ENCODE measurements at places on chromosomes 3 and 15.

DNA sequence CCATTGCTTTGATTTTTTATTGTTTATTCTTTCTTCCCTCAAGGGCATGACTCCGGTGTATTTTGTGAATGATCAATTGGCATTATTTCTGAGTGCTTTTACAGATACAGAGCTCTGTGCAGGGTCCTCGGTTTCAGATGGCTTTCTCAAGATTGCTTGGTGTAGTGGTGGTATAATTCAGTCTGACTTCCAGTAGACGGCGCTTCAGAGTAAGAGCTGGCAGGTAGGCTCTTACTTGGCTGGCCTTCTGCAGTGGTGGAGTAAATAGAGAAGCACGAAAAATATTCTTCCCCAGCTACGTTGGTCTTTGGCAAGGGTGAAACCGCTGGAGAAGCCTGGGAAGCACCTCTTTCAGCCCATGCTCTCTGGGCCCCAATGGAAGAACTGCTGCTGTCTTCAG, 723.0 kb upstream of the BCHE start:
- no peak for DNase-seq

DNA sequence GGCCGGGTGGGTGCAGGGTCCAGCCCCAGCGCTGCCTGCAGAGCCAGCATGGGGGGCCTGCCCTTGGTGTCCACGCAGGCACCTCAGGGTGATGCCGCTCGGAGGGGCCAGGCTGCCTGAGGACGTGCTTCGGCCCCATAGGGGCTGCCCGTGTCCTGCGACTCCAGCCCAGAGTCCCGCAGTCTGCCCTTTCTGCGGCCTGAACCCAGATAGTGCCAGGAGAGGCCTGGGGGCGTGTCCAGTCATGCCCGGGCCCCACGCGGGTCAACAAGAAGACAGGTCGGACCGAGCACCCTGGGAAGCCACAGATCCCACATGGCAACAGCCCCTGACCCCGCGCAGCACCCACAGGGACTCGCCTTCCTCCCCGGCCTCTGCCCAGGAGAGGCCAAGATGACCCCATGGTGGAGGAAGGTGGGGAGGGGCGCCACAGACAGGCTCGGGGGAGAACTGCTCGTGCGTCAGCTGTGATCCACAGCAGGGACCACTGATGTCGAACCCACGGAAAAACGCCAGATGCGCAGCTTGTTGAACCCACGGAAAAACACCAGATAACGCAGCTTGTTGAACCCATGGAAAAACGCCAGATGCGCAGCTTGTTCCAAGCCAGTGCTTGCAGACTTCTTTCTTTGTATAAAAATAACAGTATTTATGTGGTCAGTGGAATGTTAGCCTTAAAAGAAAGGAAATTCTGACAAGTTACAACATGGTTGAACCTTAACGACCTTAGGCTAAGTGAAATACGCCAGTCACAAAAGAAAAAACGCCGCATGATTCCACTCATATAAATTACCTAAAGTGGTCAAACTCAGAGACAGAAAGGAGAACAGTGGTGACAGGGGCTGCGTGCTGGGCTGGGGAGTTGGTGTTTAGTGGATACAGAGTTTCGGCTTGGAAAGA, 28.5 kb downstream of the CYFIP1 start:
- DNase-seq, result no peak

- DNase-seq, result no peak
Measured at GRCh38 chr3:189836795-189837194, 205.6 kb downstream of the TP63 start.

- no peak for DNase-seq
Measured at GRCh38 chr3:140603766-140604165, 74.1 kb upstream of the TRIM42 start.

GRCh38 chr15:89018207-89018606, 70.0 kb upstream of the ABHD2 start:
- no peak for DNase-seq

GRCh38 chr3:106811376-106811775, 565.9 kb upstream of the CCDC54 start:
- no peak for DNase-seq

DNA sequence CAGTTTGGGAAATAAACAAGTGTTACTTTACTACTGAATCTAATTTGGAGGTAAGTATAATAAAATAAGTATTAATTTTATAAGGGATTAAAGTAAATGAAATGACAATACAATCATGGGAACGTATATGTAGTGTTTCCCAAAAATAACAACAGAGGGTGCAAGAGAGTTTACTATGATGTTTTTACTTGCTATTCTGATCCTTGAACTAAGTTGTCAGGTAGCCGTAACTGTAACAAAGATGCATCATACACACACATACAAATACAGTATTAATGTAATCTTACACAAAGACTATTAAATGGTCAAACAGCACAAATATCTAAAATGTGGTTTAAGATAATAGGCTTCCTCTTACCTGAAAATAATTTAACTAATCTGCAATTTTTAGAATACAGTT, 311.4 kb downstream of the TBC1D5 start:
- DNase-seq, result peak; percentile 30

DNA sequence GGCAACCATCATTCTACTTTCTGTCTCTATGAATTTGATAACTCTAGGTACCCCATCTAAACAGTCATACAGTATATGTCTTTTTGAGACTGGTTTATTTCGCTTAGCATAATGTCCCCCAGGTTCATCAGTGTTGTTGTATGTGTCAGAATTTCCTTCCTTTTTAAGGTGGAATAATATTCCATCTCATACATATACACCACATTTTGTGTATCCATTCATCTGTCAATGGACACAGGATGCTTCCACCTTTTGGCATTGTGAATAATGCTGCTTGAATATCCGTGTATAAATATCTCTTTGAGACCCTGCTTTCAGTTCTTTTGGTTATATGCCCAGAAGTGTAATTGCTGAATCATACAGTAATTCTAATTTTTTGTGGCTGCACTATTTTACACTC, 10.4 kb upstream of the ZFAND6 start:
- no peak for DNase-seq

DNA sequence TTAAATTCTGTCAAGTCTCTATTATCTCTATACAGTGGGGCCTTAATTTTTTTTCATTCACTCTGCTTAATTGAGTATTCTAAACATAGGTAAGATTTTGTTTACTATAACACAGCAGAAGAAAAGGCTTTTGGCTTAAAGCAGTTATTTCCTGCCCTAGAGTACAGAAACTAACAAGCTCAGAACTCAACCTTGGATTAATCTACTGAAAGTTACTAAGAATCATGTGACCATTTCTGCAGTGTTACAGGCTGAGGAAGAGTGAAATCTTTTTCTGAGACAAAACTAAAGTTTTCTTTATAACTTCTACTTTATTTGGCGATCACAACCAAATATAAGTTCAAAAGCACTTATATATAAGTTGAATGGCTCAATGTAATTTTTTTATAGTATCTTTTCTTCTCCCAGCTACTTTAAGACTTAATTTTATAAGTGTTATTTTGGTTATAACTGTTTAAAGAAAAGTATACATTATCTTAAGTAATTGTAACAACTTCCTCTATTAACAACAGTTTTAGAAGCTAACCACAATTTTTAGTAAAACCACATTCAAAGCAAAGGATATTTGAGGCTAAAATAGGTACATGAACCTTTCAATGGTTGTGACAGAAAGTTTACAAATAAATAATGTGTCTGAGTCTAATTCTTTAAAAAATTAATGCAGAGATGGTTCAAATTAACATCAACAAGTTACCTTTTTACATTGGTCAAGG, 240.6 kb upstream of the NAALADL2 start:
- DNase-seq, result peak; percentile 6

DNA sequence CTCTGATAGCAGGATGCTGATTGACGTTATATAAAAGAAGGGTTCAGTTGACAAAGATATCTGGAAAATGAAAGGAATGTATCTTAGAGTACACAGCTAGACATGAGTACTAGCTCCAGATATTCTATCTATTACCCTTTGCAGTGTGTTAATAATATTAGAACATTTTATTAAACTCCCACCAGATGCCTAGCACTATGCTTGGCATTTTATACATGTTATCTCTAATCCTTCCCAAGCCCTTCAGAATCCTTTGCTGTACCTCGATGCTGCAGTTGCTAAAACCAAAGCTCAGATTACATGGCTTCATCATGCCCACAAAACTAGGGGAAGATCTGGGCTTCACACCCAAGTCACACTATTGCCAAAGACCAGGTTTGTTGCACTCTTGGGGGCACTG, 350.1 kb upstream of the AZI2 start:
- no peak for DNase-seq

GRCh38 chr3:138434276-138434874, at the start of gene ESYT3:
ESYT3 (plus strand) TSS chr3:138434616; CDS start chr3:138434799, 183 bp downstream.
- DNase-seq, result peak; percentile 83

DNA sequence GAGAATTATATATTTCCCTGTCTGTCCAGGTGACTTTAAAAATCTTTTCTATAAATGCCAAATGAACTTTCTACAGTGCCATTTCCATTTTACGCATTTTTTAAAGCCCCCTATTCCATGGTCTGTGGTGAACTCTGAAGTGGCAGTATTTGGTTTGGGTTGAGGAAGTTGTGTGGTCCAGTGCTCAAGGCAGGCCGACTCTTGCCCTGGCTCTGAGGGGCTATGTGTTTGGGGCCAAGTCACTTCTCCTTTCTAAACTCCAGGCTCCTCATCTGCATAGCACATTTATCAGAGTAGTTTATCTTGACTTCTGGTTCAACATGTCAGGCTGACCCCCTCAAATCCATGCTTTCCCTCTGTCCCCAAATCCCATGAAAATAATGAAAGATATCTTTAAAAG, 14.1 kb downstream of the TTC21A start:
- DNase-seq, result no peak

DNA sequence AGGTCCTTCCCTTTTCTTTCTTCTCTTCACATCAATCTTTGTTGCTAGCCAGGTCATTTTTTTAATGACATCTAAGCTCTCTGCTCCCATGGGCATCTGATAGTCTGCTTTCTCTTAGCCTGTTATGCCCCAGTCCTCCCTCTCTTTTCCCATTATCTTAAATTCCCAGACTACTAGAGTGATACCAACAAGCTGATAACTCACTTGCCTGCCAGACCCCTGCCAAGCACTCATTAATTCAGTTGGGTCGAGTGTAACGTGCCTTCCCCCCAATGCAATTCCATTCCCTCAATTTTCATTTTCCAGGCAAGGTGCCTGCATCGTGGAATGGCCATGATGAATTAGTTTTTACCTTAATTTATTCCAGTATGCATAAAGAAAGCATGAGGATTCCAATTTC, 450.8 kb upstream of the ADAMTS9 start:
- DNase-seq, result no peak

- DNase-seq, result no peak
Measured at GRCh38 chr3:101204246-101204645, 116.1 kb downstream of the IMPG2 start.

DNA sequence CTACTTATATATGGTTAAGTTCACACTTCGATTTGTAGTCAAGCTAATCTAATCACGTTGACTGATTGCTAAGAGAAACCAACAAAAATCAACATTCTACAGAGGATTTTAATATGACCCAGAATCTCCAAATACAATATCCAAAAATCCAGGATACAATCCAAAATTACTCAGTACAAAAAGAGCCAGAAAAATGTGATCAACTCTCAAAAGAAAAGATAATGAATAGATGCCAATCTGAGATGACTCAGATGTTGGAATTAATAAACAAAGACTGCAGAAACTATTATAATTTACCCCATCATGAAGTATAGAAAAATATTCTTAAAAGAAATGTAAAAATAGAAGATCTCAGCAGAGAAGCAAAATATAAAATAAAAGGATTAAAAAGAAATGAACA, 22.3 kb downstream of the HACL1 start:
- no peak for DNase-seq

DNA sequence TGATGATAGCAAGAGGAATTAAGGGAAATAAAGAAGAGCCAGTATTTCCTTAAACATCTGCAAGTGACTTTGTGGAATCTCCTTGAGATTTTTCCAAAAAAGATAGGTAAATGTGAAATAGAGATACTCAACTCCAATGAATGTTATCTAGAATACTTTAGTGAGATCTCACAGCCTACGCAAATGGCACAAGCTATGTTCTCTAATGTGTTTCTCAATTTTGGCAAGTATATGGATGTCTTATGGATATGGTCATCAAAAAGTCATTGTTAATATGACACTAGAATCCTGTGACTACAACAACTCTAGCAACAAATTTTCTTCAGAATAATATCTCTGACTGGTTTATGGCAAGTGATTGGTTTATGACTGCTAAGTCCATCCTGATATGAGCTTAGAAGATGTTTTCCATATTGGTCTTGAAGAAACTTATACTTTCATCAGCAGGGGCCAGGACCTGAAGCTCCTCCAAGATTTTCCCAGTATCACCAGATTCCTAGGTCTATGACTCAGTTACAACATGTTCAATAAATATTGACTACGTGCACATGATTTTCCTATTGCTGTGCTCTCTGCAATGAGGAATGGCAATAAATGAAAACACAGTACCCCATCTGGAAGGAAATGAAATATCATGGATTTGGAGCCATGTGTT, 170.9 kb upstream of the THBS1 start:
- DNase-seq, result no peak

- DNase-seq, result peak; percentile 36
Measured at GRCh38 chr15:101148881-101149664, 102.8 kb downstream of the CHSY1 start.

- DNase-seq, result no peak
Measured at GRCh38 chr3:126295407-126295939, 61.7 kb downstream of the KLF15 start.

- DNase-seq, result no peak
Measured at GRCh38 chr3:135865085-135865484, 100.4 kb upstream of the PPP2R3A start.

- peak; percentile 56 for DNase-seq
Measured at GRCh38 chr15:50053055-50053856, 65.8 kb downstream of the ATP8B4 start.

DNA sequence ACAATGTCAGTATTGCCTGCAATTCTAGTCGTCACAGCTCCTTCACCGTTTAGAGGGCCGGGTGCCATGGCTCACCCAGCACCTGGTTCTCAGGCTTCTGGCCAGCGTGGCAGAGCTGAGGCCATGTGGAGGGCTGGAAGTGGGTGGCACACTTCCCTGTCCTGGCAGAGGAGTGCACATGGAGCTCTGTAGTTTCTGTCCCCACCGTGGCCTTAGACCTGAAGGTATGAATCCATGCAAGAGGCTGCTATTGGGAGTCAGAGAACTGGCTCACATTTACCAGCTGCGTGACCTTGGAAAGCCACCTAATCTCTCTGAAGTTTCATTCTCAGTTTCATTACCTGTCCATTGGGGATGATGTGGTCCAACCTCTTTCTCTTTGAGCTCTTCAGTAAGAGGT, 22.2 kb downstream of the EPHB1 start:
- DNase-seq, result no peak

DNA sequence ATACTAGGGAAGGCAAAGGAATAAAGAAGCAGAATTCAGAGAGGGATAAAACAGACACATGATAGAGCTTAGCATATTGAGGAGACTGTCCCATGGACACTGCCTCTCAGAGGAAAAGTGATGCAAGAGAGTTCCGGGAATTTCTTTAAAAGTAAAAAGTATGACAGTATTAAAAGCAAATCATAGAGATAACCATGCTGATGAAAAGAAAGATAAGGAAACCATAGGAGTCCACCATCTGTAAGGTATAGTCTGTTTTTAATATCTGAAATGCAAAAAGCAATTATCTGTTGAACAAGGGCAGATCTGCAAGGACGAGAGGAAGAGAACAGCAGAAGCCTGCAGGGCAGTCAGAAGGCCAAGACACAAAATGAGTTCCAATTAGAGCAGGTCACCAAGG, 495.9 kb upstream of the GOLIM4 start:
- no peak for DNase-seq

Data from small intestine (tissue), 16 donors.